ENCODE measurements at places on chromosomes 7 and 10.

GRCh38 chr10:34826221-34826620, 11.1 kb upstream of the PARD3 start:
- no peak for DNase-seq

- no peak for DNase-seq
Observed at GRCh38 chr7:5448378-5449037, 24.9 kb upstream of the TNRC18 start.

DNA sequence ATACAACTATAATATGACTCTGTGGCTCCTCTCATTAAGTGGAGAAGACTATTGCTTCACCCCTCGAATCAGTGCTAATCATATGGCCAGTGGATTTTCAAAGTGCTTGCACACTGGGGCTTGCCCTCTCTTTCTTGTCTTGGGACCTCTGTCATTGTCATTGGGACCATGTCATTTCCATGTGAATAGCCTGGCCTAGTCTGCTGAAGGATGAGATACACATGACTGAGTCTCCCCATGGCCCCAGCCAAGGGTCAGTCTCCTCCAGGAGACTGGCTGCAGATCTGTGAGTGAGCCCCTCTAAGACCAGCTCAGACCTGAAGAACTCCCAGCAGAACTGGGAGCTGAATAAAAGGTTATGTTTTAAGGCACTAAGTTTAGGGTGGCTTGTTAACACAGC, 39.5 kb downstream of the PKD1L1 start:
- no peak for DNase-seq

- DNase-seq, result no peak
Observed at GRCh38 chr7:1562597-1563051, 6.6 kb upstream of the TMEM184A start.

GRCh38 chr7:44263326-44264082, 61.9 kb downstream of the CAMK2B start:
- DNase-seq, result no peak

DNA sequence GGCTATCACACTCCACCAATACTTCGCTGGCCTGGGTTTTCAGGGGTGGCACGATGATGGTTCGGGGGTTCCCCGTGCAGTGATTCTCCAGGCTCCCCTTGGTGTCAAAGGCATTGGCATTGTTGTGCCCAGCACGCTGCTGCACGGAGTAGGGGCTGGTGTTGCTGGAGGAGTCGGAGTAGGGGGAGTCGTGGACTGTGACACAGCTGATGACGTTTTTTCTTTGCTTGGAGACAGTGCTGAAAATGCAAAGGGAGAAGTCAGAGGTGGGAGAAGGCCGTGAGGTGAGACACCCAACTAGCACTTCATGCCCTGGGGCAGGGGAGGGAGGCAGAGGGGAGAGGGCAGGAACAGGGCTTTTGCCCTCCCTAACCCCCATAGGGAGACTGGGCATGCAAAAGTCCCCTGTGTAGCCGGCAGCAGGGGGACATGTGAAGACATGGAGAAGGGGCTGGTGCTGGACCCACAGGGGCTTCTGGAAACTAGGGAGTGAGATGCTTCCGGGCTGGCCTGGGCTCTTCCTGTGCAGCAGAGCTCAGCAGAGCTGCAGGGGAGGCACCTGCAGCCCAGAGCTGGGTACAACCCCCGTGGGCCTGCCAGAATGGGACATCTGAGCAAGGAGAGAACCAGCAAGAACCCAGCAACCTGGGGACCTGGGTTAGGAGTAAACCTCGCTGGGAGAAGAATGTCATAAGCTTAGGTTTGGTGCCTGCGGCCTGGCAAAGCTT, 60.5 kb downstream of the CLEC2L start:
- DNase-seq, result no peak

- DNase-seq, result no peak
Observed at GRCh38 chr10:49172061-49172776, 16.0 kb downstream of the TMEM273 start.

- no peak for DNase-seq
Observed at GRCh38 chr10:108393089-108393488, 1228.6 kb upstream of the SORCS1 start.

DNA sequence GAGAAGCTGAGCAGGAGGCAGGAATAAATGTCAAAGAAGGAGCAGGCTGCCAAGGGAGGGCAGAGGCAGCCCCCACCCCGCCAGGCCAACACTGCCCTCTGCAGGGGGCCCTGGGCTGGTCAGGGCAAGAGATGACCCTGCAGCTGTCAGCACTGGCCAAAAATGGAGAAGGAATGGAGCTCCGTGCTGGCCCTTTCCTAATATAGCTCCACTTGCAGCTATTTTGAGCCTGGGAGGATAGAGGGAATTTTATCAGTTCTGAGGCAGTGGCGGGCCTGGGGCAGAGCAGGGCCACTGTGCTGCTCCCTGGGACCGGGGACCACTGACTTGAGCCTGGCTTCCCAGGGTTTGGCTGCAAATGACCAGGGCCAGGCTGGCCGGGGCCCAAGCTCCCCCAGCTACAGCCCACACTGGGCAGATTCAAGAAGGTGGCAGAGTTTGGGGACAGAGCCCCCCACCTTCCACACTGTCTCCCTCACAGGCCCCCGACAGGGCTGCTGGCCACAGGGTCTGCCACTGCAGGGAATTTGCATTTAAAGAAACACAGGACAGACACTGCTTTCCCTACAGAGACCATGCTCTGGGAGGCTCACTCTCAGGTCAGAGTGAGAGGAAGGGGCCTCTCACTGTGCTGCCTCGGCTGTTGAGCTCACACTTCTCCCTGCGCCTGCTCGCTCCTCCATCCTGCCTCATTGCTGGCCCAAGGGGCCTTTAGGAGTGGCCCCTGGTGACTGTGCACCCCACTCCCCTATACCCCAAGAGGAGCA, 16.2 kb downstream of the LDB3 start:
- no peak for DNase-seq

- no peak for DNase-seq
Observed at GRCh38 chr7:157462419-157462771, 125.6 kb downstream of the DNAJB6 start.

DNA sequence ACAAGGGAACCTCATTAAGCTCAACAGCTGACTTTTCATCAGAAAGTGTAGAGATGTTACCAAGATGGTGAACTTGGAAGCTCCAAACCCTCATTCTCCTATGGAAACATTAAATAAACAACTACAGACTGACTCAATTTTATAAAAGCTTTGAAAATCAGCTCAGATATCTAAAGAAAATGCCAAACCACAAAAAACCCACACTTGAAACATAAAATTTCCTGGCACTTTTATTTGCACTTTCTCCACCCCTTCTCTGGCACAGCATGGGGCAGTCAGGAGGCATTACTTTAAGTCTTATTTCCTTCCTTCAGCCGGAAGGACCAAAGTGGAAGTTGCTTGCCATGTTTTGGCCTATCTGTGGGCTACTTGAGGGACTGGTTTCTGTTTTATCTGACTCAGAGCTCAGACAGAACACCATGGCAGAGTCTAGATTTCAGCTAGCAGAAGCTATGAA, 114.7 kb downstream of the ODAD2 start:
- DNase-seq, result no peak

- no peak for DNase-seq
Observed at GRCh38 chr7:142880876-142881505, 4.6 kb downstream of the TRPV6 start.

DNA sequence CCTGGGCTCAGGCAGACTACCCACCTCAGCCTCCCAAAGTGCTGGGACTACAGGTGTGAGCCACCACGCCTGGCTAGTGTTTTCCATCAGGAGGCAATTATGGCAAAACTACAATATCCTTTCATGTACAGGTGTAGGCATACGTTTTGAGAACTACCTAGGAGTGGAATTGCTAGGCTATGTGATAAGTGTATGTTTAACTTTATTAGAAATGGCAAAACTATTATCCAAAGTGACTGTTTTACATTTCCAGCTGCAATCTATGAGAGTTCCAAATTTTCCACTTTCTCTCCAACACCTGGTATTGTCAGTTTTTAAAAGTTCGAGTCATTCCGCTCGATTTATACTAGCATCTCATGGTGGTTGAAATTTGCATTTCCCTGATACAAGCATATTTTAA, 59.0 kb downstream of the ZMYND11 start:
- DNase-seq, result no peak

- DNase-seq, result no peak
Observed at GRCh38 chr7:95658676-95659075, 62.4 kb upstream of the PDK4 start.

All from left renal cortex interstitium (tissue), 4 donors.